ENCODE measurements at places on chromosomes 4 and X.
A peak's percentile ranks its signal among the peaks of the same experiment; 100 is the strongest.

- no peak for DNase-seq
Observed at GRCh38 chrX:149762696-149763614, 10.9 kb upstream of the HSFX1 start.

DNA sequence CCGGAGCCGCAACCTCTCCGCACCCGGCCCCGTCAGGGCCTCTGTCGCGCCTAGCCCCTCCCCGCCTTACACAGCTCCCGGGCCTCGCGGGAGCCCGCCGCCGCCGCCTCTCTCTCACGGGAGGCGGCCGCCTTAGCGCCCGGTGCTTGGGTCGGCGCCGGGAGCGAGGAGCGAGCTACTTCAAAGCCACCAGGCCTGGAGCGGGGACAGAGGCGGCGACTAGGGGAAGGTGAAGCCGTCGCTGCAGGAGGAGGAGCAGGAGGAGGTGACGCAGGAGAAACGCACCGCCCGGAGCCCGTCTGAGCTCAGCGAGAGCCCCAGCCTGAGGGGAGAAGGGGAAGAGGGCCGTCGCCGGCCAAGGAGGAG, 250 bp downstream of the USP9X start:
- DNase-seq: peak; percentile 34

- no peak for DNase-seq
Observed at GRCh38 chr4:186771624-186772023, 48.0 kb upstream of the FAT1 start.

GRCh38 chr4:121344098-121344497, 36.7 kb downstream of the QRFPR start:
- no peak for DNase-seq

- DNase-seq: peak; percentile 18
Observed at GRCh38 chrX:125289209-125289608, 30.5 kb upstream of the TEX13C start.
